ENCODE measurements at places on chromosomes 2 and 18.
A peak's percentile ranks its signal among the peaks of the same experiment; 100 is the strongest.

DNA sequence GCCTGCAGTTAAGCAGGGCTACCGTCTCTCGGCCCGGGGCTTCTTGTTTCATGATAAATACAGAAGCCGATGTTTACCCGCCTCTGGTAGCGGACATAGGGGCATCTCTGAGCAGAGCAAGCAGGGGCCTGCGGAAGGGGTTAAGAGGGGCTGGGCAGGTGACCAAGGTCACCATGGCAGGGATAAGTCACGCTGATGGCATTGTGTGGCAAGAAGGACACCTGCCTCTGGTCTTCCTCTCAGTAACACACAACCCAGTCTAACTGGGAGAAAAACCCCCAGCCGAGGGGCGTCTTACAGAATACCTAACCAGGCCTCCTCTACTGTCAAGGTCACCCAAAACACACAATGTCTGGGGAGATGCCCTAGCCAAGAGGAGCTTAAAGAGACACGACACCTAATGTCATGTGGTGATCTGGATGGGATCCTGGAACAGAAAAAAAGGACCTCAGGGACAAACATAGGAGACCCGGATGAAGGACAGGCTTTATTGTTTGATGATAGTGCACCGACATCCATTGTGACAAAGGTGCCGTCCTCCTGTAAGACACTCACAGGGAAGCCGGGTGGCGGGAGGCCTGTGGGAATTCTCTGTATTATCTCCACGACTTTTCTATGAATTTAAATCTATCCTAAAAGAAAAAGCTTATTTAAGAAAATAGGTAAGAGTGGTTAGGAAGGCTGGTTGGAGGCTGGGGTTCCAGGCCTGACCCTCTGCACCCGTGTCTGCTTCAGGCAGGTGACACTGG, 24.8 kb downstream of the SH3BP4 start:
- DNase-seq, result no peak

GRCh38 chr2:209977386-209978239, 24.8 kb upstream of the RPE start:
- DNase-seq, result peak; percentile 60

- DNase-seq, result no peak
Measured at GRCh38 chr2:206031162-206031784, 54.7 kb downstream of the INO80D start.

GRCh38 chr18:78422336-78422735, 557.3 kb upstream of the SALL3 start:
- DNase-seq, result no peak

DNA sequence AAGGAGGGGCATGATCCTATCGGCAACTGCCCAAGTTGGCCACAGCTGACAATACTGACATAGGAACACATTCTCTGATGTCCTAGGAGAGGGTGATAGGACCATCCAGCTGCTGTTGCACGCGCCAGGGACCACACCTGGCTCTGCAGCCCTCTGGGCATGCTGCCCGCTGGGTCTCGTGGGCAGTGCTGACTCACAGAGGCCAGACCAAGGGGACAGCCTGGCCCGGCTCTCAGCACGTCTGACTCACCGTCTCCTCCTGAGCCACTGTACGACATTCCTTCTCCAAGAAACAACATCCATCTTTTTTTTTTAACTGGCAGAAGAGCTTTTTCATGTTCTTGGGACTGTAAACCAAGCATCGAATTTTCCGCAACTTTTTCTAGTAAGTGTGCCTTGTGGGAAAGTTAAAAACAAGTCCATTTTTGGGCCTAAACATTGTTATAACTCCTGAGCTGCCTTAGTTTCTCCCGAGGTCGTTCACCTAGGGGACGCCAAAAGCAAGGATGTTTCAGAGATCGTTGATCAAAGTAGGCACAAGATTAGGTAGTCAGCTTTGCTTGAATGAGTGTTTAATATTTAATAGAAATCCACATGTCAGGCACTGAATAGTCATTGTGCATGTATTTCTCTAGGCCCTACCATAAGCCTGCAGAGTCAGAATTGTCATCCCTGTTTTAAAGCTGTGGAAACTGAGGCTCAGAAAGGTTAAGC, 100.3 kb downstream of the TTC32 start:
- no peak for DNase-seq

All from A673 (cell line).